AG04449 (cell line): ENCODE measurements at places on chromosomes 1 and 21.
A peak's percentile ranks its signal among the peaks of the same experiment; 100 is the strongest.

- no peak for DNase-seq
Measured at GRCh38 chr1:101957771-101958170, 39.0 kb downstream of the OLFM3 start.

DNA sequence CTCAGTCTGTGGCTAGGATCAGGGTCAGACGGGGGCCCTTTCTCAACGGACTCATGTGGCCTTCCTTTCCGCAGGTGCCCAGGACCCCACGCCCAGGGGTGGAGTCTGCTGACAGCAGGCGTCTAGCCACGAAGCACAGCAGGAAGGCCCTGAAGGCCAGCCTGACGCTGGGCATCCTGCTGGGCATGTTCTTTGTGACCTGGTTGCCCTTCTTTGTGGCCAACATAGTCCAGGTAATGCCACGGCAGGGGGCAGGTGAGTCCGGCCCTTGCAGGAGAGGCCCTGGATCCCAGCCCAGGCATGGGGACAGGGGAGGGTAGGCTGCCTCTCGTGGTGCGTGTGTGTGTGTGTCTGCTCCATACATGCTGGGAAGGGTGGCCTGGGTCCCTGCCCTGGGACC lies 13.8 kb downstream of the HTR6 start:
- no peak for DNase-seq

DNA sequence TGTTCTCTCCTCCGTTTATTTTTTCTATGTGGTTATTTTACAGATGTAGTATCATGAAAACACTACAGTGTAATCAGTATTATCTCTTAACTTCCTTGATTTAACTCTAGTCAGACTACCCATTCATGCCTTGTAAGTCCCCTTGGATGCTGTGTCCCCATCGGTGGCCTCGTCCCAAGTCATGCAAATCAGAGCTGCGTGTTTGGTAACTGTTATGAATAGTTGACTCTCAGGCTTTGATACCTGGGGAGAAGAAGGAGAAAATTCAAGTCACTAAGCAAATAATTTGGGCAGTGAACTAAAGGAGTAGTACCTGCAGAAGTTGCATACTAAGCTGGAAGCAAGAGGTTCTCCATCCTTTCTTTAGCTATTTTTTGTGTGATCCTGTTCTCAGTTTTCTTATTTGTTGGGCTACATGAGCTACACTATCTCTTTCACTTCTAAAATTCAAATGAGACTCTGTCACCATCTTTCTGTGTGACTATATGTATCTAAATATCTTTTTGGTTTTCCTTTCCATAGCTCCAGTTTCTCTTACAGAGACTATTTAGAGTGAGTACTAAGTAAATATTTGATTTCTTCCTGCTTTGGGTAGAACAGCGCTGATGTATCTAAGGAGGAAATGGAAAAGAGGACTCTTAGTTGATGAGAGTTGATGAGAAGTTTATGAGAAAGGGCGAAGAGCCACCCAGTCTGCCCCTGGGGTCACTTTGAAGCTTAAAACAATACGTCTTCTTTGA lies 50.9 kb downstream of the VANGL2 start:
- DNase-seq = no peak

GRCh38 chr21:20661246-20661645 lies 337.0 kb upstream of the NCAM2 start:
- no peak for DNase-seq

DNA sequence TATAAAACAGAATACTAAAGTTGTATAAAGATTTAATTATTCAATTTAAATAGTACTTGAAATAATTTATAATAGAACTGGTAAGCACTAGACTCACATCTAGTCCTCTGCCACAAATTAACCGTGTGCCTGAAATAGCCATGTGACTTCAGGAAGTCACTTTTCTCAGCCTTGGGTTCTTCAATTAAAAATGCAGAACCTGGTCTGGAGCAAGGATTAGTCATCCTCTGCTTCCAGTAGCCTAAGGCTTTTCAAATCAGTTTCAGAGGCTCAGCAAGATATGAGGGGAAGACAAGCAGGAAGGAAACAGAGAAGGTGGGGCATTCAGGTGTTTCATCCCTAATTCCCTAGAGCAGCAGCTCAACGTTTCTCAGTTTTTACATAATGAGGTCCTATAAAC lies 23.0 kb downstream of the DPH5 start:
- no peak for DNase-seq

DNA sequence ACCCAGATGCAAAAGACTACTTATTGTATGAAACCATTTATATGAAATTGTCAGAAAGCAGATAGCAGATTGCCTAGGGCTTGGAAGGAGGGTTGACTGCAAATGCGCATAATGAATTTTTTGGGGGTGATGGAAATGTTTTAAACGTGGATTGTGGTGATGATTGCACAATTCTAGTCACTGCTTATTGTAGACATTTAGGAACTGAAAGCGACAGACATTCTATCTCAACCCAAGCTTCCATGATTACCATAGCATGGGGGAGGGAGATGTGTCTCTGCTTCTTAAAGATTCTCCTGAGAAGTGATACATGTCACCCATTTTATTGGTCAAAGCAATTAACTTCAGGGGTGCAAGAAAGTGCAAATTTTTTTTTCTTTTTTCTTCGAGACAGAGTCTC lies 2.8 kb upstream of the MTF2 start:
- DNase-seq = no peak

- DNase-seq = no peak
Measured at GRCh38 chr1:180433873-180434272, 68.5 kb downstream of the ACBD6 start.

DNA sequence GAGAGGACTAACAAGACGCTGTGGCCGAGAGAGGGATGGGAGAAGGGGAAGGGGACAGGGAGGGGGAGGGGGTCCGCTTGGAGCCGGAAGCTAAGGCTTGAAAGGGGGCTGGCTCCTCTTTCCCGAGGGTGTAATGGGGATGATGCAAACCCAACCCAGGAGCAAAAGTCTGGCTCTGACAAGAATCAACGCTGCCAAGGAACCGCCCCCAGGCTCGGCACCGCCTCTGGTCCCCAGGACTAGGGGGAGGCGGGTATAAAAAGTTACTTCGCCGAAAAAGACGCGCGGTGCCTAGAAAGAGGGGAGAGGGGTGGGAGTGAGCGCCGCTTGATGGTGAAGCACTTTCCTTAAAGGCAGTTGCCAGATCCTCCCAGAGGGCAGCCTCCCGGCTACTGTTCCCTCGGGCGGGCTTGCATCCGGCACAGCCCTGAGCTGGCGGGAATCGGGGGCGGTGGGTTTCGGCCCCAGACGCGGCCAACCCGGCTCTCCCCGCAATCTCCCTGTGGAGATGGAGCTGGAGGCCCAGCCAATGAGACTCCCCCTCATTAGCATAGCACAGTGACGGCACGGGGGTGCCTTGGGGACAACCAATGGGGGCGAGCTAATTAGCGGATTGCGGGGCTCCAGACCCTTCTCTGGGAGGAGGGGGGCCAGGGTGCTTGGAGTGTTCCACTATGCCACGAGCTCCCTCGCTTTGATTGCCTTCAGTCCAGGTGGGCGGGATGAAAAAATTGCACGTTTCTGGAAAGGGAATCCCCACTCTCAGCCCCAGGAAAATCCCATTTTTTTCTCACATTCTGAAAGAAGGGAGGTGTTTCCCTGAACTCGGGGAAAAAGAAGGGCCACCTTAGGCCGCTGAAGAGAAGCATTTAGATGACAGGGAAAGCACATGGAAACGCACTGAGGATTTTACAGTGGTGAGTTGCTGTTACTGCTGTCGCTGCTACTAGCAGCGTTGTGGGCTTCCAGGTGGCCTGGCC lies at the start of gene KCNT2:
TSS of gene KCNT2 (minus strand) at position 51 of the 980 bp plus-strand sequence. CDS start 131 bp downstream, outside the sequence.
- no peak for DNase-seq

DNA sequence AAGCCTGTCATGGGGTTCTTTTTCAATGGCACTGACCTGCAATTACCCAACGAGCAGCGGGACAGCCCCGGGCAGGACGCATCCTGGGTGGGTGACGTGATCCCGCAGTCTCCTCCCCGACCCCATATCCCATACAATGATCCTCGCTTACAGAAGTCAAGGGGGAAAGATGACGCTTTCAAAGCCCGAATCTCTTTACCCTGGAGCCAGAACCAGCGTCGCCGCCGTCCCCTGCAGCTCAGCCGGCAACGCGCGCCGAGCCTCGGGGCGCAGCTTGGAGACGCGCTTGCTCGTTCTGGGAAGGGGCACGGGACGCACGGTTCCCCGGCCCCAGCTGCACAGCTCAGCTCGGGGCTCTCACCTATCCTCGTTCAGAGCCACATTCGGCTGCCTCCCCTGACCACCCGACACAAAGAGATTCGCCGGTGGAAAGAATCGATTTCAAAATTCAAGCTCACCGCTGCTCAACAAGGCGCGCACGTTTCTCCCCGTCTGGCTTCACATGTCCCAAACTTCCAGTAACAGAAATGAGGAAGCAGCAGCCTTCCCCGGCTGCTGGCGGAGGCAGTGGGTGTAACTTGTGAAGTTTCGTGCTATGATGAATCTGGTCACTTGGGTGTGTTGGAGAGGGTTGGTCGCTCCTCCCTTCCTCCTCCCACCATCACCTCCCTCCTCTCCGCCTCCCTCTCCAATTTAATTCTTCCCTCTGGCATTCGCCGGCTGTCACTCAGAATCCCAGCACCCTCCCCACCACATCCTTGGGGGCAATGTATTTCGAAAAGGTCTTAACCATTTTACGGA lies at the start of gene TIAM1:
TSS of gene TIAM1 (minus strand) at position 582 of the 801 bp plus-strand sequence. CDS start 77,289 bp downstream, outside the sequence.
- DNase-seq = peak; percentile 23

DNA sequence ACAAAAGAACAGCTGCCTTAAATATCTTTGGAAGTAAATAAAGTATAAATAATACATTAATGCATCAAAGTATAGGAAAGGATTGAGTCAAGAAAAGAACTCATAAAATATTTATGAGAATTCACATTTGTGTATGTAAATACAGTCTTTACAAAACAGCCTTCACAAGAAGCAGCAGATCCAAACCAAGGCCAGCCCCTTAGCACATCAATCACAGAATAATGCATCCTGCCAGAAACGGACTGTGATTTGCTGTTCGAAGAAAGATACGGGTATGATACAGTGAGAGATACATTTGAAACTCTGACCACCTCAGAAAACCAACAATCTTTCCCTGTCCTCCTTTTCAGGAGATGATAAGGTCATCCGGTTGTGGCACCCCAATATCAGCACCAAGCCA lies 70.9 kb downstream of the WDR64 start:
- DNase-seq = no peak

GRCh38 chr21:42645211-42646075 lies 8.0 kb upstream of the PDE9A start:
- DNase-seq = no peak

DNA sequence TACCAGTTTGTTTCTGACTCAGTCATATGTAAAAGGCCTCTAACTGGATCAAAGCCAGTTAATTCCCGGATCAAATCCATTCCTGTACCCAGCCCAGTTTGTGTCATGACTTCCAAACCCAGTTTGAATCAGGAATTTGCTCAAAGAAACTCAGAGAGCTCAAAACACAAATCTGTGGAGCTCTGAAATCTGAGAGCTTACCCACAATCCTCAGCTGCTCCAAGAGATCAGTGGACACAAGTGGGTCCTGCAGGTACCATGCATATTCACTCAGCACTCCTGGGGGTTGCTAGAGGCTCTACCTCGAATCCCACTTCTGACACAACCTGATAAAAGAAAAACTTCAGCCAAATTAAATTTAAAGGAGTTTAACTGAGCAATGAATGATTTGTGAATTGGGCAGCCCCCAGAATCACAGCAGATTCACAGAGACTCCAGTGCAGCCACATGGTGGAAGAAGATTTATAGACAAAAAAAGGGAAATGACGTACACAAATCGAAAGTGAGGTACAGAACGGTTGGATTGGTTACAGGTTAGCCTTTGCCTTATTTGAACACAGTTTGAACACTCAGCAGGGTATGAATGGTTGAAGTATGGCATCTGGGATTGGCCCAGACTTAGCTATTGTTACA lies 11.9 kb upstream of the MRPL55 start:
- DNase-seq = no peak

DNA sequence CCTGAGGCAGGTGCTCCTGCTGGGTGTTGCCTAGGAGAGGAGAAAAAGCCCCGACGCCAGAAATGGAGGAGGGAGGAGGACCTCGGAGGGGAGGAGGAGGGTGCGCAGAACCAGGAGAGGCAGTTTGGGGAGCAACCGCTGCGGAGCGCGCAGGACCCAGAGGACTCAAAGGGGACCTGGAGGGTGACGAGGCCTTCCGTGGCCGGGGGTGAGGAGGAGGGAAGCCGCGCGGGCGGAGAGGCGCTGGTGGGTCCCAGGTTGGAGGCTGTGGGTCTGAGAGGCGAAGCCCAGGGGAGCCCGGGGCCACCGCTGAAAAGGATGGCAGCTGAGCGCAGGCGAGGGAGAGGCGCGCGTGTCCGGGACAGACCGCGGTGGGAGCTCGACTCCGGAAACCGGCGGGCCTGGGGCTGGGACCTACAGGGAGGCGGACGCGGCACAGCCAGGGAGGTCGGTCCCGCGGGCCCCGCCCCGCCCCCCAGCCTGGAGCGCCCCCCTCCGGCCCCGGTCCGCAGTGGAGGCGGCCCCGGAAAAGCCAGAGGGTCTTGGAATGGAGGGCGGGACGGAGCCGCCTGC lies 15.1 kb downstream of the RNF223 start:
- DNase-seq = no peak

DNA sequence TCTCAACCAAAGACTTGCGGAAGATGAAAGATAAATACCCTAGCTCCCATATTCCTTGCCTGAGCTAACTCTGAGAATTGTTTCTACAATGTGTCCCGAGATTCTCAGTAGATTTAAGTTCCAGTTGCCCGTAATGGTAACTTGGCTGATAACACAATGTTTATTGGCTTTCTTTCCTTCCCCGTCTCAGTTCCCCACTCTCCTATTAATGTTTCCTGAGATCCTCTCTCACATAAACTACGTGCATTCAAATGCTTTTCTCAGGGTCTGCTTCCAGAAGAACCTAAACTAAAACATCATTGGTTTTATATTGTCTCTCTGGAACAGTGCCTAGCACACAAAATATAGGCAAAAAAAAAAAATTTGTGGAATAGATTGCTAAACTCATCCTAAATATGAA lies 794.2 kb upstream of the ADGRL2 start:
- DNase-seq = no peak
